RWPE2 (cell line): ENCODE measurements at places on chromosomes 12 and 14.

GRCh38 chr12:126570566-126570965, 1505.3 kb downstream of the AACS start:
- no peak for DNase-seq

GRCh38 chr14:88154926-88155325, 150.0 kb downstream of the GPR65 start:
- no peak for DNase-seq

DNA sequence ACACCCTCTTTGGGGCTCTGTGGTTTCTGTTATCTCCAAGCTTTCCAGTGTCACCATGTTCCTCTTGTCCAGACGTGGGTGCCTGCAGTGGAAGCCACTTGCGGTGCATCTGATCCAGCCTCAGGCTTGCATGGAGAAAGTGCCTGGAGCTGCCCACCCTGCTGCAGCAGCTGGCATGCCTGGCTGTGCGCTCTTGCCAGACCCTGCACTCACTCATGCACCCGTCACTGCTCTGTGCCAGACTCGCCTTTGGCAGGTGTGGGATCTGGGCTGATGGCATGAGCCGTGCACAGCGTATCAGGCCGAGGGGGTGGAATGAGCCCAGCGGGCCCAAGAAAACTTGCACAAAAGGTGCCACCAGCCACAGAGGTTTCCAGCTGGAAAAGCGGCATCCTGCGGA, 105.1 kb downstream of the MNAT1 start:
- no peak for DNase-seq

GRCh38 chr14:93959239-93960107, 16.9 kb downstream of the ASB2 start:
- peak; percentile 99 for DNase-seq

DNA sequence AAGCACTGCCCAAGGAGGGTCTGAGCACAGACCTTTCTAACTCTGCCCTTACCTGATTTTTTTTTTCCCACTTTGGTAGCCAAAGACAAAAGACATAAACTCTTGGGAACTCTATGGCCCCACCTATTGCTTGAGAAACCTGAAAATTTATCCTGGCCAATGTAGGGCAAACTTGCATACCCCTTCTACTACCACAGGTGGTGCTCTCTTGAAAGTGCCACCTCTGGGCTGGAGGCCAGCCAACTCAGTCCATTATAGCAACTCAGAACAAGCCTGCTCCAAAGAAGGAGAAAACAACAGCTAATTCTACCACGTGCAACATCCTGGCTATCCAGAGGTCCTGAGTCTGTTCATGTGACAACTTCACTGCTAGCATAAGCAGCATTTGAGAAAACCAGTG, 55.7 kb upstream of the ABCD2 start:
- DNase-seq: no peak

DNA sequence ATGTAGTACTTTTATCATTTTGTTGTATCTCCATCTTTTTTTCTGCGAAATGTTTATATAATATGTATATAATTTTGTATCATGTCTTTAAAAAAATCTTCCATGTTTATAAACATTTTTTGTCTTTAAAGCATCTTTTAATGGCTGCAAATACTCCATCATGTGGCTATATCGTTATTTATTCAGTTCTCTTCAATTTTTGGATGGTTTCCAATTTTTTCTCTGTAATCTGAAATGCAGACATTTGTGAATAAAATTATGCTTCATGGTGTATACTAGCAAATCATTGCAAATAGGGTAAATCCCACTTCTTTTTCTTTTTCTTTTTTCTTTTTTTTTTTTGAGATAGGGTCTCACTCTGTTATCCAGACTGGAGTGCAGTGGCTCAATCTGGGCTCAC, 54.0 kb downstream of the CPSF2 start:
- DNase-seq: no peak

DNA sequence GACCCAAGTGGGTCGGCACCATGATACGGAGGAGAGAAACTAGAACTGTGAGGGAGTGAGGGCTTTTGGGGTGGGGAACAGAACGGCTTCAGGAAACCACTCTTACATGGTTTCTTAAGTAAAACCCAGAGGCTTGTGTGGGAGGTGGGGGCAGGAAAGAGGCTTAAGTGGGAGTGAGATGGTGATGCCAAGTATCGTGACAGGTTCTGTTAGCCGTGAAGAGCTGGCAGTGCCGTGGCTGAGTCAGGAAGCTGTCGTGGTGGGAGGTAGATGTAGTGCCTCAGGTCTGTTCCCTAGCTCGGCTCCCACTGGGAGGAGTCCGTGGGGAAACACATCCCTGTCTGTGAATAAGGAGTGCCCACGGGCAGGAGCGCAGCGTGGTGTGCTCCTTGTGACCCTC, 185.8 kb upstream of the FKBP4 start:
- DNase-seq: no peak

- DNase-seq: no peak
Observed at GRCh38 chr12:53219292-53219955, 12.4 kb upstream of the ITGB7 start.

GRCh38 chr12:32698285-32698684, 19.2 kb downstream of the DNM1L start:
- no peak for DNase-seq

GRCh38 chr12:30263434-30263833, 432.2 kb downstream of the IPO8 start:
- DNase-seq: no peak

DNA sequence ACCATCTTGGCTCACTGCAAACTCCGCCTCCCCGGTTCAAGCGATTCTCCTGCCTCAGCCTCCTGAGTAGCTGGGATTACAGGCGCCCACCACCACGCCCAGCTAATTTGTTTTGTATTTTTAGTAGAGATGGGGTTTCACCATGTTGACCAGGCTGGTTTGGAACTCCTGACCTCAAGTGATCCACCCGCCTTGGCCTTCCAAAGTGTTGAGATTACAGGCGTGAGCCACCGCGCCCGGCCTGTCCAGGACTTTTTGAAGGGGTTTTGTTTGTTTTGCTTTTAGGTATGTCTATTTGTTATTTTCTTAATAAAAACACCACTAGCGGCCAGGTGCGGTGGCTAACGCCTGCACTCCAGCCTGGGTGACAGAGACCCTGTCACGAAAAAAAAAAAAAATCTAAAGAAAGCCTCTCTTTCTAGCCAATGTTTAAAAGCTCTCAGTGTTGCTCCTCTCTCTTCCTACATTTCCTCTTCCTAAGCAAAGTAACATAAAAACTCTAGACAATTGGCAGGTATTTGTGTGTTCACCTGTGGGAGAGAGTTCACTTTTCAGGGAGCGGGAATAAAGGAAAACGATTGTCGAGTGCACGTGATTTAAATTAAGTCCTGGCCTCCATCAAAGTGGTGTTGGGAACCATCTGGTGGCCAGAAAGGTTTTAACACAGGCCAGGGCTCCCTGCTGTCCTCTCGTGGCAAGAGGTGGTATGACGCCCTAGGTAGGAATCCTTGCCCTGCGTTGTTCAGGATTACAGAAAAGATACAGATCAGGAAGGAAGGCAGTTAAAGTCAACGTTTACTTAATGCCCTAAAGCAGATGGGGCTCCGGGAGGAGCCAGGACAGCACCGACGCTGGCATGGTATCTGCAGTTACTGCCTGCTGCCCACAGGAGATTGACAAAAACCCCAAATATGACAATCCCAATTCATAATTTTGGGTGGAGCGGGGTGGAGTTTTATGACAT, 36.2 kb upstream of the ATP23 start:
- DNase-seq: no peak

DNA sequence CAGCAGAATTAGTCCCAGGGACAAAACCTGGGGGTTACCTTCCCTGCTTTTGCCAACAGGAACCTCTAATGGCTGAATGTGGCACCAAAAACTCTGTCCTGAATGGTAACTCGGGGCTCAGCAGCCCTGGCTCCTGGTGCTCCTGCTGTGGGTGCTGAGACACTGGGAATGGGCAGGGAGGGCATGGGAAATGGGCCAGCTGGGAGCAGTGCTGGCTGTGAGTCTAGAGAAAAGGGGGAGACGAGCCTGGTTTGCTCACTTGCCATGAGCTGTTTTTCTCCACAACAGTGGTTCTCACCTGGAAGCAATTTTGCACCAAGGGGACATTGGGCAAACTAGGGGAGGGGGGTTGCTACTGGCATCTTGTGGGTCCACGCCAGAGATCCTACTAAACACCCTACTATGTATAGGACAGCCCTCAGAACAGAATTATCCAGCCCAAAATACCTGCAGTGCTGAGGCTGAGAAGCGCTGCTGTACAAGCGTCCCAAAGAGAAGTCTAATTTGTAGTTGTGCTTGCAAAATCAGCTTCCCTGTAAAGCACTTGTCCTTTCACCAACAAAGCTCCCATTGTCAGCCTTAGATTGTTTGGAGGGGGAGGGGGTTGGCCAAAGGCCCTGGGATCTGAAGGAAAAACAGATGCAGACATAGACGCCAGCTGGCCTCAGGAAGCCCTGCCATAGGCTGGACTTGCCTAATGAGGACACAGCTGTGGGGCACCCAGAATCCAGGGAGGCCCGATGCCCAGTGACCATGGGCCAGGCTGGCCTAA, 3.6 kb downstream of the LRRC74A start:
- no peak for DNase-seq

DNA sequence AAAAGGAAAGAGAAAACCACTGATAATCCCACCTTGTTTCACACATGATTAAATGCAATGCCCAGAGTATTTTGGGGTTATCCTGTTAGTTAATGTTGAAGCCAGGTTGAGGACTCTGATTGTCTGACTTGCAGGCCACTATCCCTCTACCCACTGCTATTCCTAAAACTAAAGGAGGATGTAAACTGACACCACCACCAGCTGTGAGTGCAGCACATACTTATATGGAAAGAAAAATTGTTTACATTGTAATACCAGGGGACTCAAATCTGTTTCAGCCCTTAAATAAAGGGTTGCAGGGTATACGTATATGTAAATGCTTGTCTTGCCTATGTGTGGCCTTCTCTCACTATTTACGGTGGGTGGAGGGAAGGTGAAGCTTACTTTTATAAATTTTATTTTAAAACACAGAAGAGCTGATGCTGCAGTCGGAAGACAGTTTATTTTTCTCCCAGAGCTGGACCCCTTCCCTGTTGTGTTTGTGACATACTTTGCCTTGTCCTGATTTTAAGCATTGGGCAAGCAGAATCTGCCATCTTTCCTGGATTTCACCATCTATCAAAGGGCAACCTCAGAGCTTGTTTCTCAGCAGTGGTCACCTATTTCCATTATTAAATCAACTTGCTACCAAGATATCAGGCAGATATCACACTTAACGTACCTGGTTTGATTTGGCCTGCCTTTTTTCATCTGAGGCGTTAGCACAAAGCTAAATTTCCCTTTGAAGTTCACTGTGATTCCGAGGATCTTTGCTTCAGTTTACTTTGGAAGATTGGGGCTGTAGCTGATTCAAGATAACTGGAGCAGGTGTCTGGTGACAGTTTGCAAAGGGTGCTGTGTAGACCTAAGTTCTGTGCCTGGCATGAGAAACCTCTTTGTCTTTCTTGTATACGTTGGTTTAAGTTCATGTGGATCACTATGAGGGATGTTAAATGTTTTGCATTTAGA, 25.2 kb downstream of the DAAM1 start:
- no peak for DNase-seq

DNA sequence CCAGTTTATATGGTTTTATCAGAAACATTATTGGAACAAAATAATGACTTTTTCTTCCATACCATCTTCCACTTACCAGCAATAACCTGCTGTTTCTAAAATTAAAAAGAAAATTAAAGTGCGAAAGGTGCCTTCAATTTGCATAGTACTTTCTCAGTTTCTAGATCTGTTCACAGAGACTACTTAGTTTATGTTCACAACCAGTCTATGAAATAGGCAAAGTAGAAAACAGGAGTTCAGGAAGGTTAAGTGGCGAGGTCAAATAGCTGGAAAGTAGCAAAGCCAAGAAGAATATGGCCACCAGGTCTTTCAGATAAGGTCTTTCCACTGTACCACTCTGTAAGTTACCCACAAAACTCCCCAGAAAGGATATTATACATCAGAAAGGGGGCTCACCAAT, 63.3 kb downstream of the BMP4 start:
- no peak for DNase-seq

- peak; percentile 27 for DNase-seq
Observed at GRCh38 chr14:19729763-19730162, 13.6 kb upstream of the OR4Q3 start.

DNA sequence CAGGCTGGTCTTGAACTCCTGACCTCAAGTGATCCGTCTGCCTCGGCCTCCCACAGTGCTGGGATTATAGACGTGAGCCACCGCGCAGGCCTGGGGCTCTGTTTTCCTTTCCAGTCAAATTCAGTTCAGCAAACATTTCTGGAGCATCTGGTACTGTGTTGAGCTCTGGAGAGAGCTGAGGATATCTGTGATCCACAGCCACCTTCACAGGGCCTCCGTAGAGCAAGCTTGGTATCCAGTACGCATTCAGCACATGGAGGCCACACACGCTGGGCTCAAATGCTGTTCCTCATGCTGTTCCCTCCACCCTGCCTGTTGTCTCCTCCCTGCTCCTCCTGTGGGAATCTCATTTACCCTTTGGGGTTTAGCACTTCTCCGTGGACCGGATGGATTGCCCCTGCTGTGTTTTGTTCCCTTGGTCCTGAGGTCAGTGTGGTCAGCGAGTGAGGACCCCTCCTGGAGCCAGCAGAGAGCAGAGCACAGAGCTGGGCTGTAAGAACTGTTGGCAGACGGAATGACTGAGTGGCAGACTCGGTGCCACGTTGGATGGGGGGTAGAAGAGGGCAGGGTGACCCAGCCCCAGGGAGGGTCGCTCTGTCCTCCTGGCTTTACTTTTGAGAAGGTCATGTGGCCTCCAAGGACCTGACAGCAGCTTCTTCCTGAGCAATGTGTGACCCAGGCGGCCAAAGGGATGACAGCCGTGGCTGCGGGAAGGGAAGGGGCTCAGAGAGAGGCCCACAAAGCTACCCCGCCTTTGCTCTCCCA, 891 bp downstream of the RPS6KL1 start:
- no peak for DNase-seq

- no peak for DNase-seq
Observed at GRCh38 chr14:37027188-37027824, 145.1 kb downstream of the SLC25A21 start.

DNA sequence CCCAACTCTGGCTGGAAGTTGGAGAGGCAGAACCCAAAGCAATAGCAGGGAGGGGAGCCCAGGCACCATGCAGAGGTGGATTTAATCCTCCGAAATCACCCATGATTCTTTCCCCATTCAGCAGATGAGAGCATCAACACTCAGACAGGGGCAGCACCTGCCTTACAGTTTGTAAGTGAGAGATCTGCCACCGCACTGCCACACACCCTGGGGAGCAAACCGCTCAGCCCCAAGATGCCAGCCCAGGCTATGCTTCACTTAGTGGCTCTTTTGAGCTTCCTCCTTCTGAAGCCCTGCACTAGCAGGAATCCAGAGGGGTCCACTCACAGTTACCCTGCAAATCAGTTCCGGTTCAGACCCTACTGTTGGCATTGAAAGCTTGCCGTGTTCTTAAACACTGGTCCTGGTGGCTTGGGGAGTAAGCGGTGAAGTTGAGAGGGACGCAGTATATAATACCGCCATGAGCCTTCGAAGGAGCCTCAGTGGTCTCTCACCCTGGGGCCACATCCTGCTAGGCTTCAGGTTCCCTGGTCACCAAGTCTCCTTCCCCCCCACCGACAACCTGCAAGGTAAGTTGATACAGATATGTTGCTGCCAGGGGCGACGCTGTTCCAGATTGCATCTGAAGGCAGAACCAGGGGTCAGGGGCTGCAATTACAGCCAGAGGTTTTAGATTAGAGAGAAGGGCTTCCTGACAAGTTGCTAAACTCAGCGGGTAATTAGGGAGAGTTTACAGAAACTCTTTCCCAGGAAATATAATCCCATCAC, 72.0 kb upstream of the CCND2 start:
- no peak for DNase-seq

GRCh38 chr12:40446385-40446784, 221.6 kb downstream of the LRRK2 start:
- DNase-seq: no peak
